ENCODE measurements at places on chromosomes 2 and 18.

DNA sequence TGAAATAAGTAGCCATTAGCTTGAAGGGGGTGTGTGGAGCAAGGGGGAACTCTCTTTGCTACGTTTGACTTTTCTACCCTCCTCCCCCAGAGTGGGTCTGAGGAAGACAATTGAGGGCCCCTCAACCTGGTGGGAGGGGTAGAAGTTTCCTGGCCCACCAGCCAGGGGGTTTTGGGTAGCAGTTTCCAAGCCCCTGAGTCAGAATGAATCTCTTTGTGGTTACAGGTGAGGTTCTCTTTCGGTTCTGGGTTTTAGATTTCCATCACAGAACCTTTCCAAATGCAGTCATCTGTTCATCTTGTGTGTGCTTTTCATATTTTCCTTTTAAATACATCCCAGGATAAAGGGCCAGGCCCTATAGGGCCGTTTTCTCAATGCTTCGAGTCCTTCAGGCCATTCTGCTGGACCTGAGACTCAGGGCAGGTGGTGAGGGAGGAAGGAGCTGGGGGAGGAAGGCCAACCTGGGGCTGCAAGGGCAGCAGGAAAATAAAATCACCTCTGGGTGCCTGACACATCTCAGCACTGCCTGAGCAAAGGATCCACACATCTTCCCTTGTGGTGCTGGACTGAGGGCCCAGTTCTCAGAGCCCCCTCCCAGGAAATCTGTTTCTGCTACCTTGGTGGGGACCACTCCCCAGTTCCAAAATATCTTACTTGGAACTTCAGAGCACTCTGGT lies 4.7 kb downstream of the LBH start:
- no peak for DNase-seq
- H3K27ac ChIP-seq = no peak overlapping the region
- no peak overlapping the region for H3K4me3 ChIP-seq
- no peaks in the 10 kb centered on the region for H3K27me3 ChIP-seq
- peaks cover 1% of the 10 kb centered on the region for H3K4me1 ChIP-seq
- H3K36me3 ChIP-seq = no peaks in the 10 kb centered on the region

DNA sequence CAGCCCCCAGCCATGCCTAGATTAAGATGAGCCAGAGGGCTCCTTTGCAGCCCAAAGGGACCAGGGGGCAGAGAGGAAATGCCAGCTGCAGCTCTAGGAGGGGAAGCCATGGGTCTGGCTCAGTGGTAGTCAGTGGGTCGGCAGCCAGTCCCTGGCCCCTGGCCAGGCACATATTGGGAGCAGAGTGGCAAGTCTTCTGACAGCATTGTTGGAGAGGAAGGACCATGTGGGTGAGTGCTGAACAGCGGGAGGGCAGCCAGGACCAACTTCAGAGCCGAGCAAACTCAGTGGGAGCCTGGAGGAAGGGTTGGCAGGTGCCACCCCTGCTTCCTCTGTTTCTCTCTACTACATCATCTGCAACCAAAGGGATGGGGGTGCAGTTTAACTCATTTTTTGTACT lies 140.5 kb upstream of the PELI1 start:
- no peak for DNase-seq
- H3K4me3 ChIP-seq = no peak overlapping the region
- H3K4me1 ChIP-seq = peaks cover 5% of the 10 kb centered on the region
- no peaks in the 10 kb centered on the region for H3K36me3 ChIP-seq

GRCh38 chr2:155372969-155373368 lies 674.5 kb downstream of the KCNJ3 start:
- H3K4me3 ChIP-seq = no peak overlapping the region
- DNase-seq = no peak
- no peaks in the 10 kb centered on the region for H3K4me1 ChIP-seq
- no peak overlapping the region for H3K27ac ChIP-seq
- no peaks in the 10 kb centered on the region for H3K36me3 ChIP-seq

GRCh38 chr18:46222710-46223360 lies 118.7 kb downstream of the HAUS1 start:
- no peaks in the 10 kb centered on the region for H3K4me1 ChIP-seq
- no peak overlapping the region for H3K27ac ChIP-seq
- no peak overlapping the region for H3K4me3 ChIP-seq
- H3K27me3 ChIP-seq = no peaks in the 10 kb centered on the region
- no peaks in the 10 kb centered on the region for H3K36me3 ChIP-seq

DNA sequence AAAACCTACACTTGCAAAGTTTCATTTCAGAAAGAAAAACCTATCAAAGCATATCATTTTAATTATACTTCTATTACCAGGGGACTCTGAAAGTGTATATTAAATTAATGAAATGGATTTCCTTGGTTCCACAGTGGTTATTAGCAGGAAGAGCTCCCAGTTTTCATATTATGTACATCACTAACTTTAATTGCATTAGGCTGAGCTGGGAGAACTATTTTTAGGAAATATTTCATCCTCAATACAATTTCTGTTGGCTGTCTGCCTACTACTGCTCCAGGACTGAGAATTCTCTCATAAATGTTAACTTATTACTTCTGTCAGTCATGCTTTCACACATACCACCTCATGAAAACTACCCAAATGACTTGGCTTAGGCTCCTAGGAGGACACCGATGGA lies 301.4 kb downstream of the CMPK2 start:
- no peaks in the 10 kb centered on the region for H3K36me3 ChIP-seq
- DNase-seq = no peak
- H3K4me1 ChIP-seq = no peaks in the 10 kb centered on the region
- no peaks in the 10 kb centered on the region for H3K27me3 ChIP-seq
- H3K4me3 ChIP-seq = no peak overlapping the region
- H3K27ac ChIP-seq = no peak overlapping the region

DNA sequence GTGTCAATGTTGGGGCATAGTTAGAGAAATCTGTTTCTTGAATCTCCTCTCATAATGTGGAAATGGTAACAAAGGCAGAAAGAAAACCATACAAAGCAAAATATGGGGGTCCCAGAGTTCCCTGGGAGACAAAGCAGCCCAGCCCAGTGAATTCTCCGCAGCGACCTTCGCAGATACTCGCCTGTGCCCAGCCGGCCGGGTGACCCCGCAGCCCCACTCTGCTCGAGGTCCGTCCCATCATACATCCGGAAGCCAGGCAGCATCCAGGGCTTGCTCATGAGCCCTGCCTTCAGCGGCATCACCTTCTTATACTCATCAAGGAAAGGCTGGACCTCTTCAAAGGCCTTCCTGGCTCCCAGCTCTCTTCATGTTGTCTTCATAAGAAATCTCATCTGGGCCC lies 774.8 kb upstream of the ID2 start:
- no peak for DNase-seq
- no peaks in the 10 kb centered on the region for H3K27me3 ChIP-seq
- no peak overlapping the region for H3K4me3 ChIP-seq
- no peaks in the 10 kb centered on the region for H3K36me3 ChIP-seq

GRCh38 chr2:187577310-187577709 lies 23.1 kb upstream of the TFPI start:
- no peaks in the 10 kb centered on the region for H3K4me1 ChIP-seq
- H3K27ac ChIP-seq = no peak overlapping the region
- no peaks in the 10 kb centered on the region for H3K27me3 ChIP-seq
- H3K36me3 ChIP-seq = no peaks in the 10 kb centered on the region
- DNase-seq = no peak

DNA sequence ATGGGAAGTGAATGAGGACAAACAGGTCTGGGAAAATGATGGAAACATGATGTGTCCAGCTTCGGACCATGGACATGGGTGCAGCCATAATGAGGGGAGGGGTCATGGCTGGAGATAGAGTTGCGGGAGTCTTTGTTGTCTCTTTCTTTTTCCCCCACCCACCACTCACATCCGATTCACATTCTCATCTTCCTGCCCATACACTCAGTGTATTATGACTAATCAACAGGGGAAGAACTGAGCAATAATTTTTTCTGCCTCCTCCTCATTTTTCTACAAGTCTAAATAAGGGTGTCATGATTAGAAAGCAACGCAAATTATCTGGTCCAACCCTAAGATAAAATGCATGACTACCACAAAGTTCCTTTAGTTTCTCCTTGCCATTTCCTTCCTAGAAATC lies 5.7 kb upstream of the SERPINB2 start:
- no peak for DNase-seq
- no peaks in the 10 kb centered on the region for H3K36me3 ChIP-seq
- H3K4me3 ChIP-seq = no peak overlapping the region
- no peaks in the 10 kb centered on the region for H3K4me1 ChIP-seq

DNA sequence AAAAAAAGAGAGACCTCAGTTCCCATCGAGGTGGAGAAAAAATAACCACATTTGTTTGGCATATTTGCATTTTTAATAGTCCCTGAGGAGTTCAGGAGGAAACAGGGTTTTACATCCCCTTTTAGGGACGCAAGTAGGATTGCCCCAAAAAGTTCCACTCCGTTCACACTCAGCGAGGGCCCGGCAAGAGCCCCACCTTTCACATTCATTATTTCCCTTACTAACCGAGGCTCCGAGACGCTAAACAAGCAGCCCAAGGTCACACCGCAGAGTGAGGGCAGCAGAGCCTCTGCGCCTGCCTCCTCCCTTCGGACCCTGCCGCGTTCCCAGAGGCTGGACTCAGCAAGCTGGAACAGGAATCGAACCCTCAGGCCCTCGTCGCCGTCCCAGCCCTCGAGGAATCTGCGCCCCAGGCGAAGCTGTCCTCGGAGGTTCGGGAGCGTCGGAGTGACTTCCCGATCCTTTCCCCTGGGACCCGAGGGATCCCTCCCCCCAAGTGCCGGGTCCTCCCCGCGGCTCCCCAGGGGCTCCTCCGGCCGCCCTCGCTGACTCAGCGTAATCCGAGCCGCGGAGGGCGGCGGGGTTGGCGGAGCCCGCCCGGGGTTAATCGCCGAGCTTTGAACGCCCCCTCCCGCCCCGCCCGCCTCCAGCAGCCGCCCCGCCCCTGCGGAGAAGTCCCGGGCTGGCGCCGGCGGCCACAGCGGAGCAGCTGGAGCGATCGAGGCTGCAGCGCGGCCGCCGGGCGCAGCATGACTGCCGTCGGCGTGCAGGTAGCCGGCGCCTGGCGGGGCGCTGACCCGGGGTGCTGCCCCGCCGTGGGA lies at the start of gene TMEM37:
Gene TMEM37, plus strand, starts transcription at position 700 of the 821 bp plus-strand sequence. Its CDS starts 50 bp downstream, at position 750.
- no peaks in the 10 kb centered on the region for H3K36me3 ChIP-seq
- H3K27me3 ChIP-seq = no peaks in the 10 kb centered on the region
- peak; percentile 50 for DNase-seq
- no peak within 1 kb of the TSS for H3K27ac ChIP-seq
- H3K4me3 ChIP-seq = peak within 1 kb of the TSS; percentile 36

DNA sequence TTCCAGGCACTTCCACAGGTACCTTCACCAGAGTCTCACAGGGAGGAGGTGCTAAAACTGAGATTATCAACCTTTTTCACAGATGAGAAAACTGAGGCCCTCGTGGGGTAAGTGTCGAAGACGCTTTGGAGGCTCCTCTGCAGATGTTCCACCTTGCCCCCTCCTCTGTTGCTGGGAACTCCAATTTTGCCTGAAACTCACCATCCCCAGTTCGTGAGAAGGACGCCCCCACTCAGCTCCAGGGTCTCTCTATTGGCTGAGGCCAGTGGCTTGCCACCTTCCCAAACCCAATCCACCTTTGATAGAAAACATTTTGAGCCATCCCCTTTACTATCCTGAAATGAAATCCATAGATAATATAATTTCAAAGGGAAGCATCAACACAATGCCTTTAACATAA lies 109.1 kb downstream of the CYP26B1 start:
- no peak overlapping the region for H3K27ac ChIP-seq
- no peak overlapping the region for H3K4me3 ChIP-seq
- no peaks in the 10 kb centered on the region for H3K4me1 ChIP-seq
- H3K27me3 ChIP-seq = no peaks in the 10 kb centered on the region
- no peak for DNase-seq

GRCh38 chr2:188884517-188884916 lies 89.7 kb upstream of the COL3A1 start:
- H3K4me3 ChIP-seq = no peak overlapping the region
- no peaks in the 10 kb centered on the region for H3K27me3 ChIP-seq
- H3K36me3 ChIP-seq = no peaks in the 10 kb centered on the region
- H3K4me1 ChIP-seq = no peaks in the 10 kb centered on the region
- no peak for DNase-seq
